H54 (cell line): ENCODE measurements at places on chromosomes 2 and 18.

DNA sequence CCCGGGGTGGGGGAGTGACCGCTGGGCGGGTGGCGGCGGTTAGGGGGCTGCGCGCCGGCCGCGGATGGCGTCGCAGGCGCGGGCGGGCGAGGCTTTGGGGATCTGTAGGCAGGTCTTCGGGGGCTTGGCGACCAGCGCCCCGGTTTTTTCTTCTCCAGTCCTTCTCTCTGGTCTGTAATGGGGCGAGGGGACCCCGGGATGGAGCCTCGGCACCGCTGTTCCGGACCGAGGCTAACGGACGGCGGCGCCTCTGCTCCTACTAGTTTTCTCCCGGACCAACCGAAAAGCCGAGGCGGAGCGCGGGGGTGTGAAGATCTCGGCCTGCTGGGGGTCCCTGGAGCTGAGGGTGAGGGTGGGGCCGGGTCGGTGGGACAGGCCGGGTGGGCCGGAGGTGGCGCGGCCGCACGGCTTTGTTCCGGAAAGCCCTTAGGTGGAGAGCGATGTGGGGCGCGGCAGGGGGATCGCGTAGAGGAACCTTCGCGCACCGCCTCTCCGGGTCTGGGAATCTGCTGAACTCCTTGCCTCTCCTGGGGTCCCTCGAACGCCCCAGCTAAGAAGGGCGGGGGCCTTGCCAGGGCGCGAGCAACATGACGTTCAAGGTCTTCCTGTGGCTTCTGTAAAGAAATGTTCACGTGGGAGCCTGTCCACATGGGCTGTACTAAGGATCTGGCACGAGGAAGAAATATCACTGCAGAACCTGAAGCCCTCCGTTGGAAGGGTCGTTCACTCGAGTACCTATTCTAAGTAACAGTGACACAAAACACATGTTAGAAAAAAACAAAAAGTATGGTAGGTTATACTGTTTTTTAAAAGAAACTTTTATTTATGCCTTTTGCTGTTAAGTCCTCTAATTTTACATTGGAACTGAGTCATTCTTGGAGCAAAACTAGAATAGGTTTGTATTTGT lies 861 bp downstream of the SLC39A10 start:
- DNase-seq: no peak

DNA sequence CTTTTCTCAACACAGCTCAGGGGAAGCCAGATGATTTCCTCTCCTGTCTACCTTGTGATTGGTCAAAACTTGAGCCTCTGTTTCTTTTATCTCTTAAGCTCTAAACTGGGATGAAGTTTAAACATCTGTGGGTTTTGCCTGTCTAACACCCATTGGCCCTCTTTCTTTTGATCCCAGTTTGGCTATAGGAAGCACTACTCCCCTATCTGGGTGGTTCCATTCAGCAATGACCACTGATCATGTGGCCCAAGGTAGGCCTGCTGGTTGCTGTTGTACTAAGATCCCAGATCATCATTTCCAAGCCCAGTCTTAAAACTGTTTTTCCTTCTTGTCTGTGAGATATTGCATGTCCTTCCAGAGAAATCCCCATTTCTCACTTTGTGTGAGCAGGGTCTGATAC lies 51.6 kb upstream of the STPG4 start:
- no peak for DNase-seq

- DNase-seq: no peak
These were observed 42.1 kb upstream of the GALR1 start for GRCh38 chr18:77207540-77207939.

DNA sequence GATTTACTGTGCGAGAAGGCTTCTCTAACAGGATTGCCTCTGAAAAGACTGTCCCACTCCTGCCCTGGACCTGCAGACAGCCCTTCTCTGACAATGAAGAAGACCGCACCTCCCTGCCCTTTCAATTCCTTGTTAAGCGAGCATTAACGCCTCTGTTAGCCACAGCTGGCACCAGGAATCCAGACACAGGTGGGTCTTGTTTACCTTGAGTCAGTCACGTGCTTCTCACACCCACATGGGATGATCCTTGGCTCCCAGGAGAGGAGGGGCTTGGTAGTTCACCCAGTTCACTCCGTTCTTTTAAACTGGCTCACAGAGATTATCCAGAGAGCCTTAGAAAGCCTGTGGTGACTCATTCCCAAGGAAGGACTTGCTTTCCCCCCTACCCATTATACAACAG lies 410.5 kb upstream of the MEIS1 start:
- no peak for DNase-seq

- no peak for DNase-seq
These were observed 43.4 kb upstream of the GALNT13 start for GRCh38 chr2:153828335-153828734.

DNA sequence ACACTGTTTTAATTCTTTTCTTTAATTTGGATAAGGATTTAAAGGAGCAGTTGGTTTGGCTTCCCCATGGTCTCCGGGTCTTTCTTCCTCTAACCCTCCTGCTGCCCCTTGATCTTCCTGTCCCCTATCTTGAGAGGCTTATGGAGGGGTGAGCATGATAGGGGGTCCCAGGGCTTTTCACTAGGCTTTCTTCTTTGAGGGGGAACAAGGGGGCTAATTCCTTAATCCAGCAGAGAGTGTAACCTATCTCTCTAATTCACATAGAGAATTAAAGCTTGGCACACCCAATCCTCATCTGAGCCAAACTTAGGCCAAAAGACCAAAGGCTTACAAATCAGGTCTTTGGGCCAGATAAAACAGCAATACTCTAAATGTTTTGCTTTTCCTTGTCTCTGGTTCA lies 21.5 kb upstream of the C2orf66 start:
- no peak for DNase-seq

- no peak for DNase-seq
These were observed 14.1 kb upstream of the OTOS start for GRCh38 chr2:240154606-240155005.

GRCh38 chr2:134988994-134989605 lies 58.1 kb downstream of the MAP3K19 start:
- peak; percentile 12 for DNase-seq

GRCh38 chr18:39945076-39945475 lies 2010.0 kb upstream of the PIK3C3 start:
- no peak for DNase-seq

- DNase-seq: no peak
These were observed 2.9 kb downstream of the TRIB2 start for GRCh38 chr2:12719400-12720277.

DNA sequence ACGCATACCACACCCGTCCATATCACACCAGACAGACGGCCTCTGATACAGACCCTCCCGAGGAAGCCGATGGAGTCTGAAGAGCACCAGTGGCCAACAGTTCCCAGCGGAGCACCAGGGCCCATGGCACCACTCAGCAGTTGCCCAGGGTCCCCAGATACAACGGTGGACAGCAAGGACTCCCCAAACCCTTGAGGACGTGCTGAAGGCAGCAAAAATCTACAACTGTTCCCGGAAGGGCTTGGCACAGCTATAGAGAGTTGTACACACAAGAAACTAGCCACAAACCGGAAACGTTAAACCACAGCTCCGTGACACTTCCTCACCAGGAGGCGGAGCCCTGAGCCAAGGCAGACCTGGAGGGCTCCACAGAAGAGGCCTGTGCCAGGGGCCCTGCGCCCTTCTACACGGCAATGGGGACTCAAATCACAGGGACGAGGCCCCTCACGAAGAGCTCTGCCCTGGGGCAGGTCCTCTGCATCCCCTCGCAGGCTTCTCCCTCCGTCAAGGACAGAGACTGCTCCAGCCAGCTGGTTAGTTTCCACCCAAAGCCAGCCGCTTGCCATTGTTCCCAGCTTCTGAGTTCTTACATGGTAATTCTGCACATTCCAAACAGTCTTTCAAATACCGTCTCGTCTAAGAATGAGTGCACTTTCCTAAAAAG lies 133.4 kb downstream of the HDAC4 start:
- peak; percentile 55 for DNase-seq

- DNase-seq: no peak
These were observed 43.7 kb downstream of the TANC1 start for GRCh38 chr2:159012142-159012541.

DNA sequence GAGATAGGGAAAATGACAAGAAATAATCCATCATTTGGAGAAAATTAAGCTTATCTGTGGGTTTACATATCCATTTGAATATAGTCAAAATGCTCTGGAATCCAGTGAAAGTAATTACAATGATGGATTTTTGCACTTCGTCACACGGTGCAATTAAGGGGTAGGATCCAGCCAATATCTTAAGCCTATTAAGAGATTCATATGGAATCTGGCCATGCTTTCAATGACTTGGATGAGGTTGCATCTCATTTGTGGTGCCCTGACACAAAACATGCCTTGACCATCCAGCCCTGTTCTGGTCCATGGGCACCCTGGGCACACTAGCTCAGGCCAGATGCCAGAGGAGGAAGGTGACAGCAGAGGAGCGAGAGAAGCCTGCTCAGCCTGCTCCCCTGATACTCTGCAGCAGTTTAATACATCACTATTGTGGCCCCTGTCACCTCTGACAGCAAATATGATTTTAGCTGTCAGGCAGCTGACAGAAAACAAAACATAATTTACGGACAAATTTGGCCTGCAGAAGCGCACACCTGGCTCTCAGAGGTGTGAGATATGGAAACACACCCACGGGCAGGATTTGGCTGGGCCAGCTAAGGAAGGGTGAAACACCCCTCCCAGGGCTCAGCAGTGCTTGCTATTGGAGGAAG lies 94.1 kb upstream of the ST8SIA3 start:
- no peak for DNase-seq

- peak; percentile 31 for DNase-seq
These were observed 35.1 kb downstream of the DCDC2C start for GRCh38 chr2:3738454-3738853.

DNA sequence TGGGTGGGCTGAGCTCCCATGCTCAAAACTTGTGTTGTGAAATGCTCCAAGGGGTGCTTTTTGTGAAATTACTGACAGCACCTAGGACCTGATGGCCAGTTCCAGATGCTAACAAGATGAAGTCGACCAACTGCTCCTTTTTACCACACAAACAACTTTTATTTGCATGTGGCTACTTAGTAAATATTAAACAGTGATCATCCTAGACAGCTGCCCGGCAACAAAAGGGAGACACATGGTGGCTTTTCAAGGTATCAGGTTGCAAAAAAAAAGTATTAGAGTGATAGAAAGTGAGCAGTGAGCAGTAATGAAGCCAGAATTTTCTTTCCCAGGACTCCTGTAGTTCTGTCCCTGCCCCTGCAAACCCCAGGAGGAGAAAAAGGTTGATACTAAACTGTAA lies 118.5 kb downstream of the RPIA start:
- DNase-seq: no peak

- DNase-seq: peak; percentile 74
These were observed 3.9 kb upstream of the PSMD1 start for GRCh38 chr2:231052494-231053451.

DNA sequence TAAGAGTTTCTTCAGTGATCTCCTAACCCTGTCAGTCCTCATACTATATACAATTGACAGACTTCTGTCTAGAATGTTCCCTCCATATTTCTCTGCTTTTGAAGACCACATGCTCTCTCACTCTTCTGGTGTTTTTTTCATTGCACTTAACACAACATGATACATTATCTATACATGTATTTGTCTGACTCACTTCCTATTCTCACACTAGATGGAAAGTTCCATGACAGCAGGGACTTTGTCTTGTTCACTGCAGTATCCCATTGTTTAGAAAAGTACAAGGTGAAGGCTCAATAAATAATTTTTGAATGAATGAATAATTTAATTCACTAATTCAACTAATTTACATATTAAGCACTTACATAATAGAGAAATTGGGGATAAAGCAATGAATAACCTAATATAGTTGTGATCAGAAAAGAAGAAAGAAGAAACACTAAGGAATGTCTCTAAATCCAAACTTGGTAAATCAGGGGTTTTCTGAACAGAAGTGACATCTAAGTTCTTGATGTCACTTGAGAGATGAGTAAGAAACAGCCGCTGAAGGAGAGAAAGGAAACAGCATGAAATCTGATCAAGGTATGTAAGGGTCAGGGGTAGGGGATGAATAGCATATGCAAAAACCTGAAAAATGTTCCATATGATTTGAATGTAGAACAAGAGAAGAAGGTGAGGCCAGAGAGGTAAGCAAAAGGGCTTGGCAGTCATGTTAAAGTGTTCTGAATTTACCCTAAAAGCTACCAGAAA lies 42.4 kb downstream of the MBD2 start:
- DNase-seq: no peak

DNA sequence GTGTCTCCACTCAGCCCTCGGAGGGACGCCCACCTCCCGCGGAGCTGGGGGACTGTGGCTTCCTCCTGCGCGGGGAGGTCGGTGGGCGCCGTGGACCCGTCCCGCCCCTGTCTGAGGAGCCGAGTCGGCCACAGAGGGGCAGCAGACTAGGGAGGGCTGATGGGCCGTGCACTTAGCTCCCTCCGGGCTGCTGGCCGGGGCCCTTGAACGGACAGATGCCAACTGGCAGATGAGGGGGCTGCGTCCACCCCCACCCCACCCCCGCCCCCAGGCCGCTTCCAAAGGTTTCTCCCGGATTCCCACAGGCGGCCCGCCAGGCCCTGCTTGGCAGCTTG lies 10.4 kb upstream of the UBE2F start:
- DNase-seq: no peak

DNA sequence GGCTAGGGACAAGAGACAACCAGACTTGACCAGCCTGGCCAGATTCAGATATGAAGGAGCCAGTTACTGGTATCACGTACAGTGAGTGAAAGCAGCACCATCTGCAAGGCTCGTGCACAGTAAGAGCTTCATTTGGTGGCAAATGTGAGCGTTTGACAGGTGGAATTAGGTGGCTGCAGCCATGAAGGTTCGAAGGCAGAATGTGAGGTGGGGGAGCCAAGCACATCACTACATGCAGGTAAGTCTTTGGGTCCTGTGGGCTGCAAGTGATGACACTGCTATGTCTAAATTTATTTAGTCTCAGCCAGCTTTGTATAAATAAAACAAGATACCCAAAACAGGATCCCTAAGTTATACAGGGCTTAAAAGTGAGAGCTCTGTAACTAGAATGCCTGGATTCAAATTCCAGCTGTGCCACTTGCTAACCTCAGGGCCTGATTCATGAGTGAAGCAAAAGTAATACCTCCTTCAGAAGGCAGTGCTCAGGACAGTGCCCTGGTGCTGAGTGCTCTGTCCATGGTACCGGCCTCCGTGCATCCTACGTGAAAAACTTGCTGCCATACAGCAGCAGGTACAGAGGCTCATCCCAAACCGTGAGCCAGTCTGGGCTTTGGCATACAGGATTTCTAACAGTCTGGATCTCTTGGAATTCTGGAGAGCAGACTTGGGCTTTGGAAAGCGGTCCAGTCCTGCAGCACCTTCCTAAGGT lies 18.6 kb downstream of the DDX18 start:
- peak; percentile 18 for DNase-seq
